ENCODE measurements at places on chromosomes 1 and 21. TPM values are rescaled to one million over a fixed set of nuclear protein-coding genes. Genes with fewer than 3 reads are reported as not detected.

The BCL2L15 gene
- 0.06 TPM for polyA plus RNA-seq

The ANGPTL1 gene
- polyA plus RNA-seq, result 0.44 TPM

The LCE1F gene
- not detected for polyA plus RNA-seq

The IL19 gene
- polyA plus RNA-seq, result not detected

The VAV3 gene
- 0.01 TPM for polyA plus RNA-seq

The TGFBR3 gene
- polyA plus RNA-seq, result 8.3 TPM

The LCE1C gene
- polyA plus RNA-seq, result not detected

The CAMSAP2 gene
- polyA plus RNA-seq, result 7.5 TPM

The CRNN gene
- not detected for polyA plus RNA-seq

The PLA2G2D gene
- polyA plus RNA-seq, result not detected

The TTC39A gene
- 0.47 TPM for polyA plus RNA-seq

The TCHHL1 gene
- polyA plus RNA-seq, result not detected

The HAO2 gene
- polyA plus RNA-seq, result not detected

The FBXO2 gene
- 1.5 TPM for polyA plus RNA-seq

The TTLL10 gene
- not detected for polyA plus RNA-seq

The RGS1 gene
- polyA plus RNA-seq, result not detected

The OR2T35 gene
- polyA plus RNA-seq, result not detected

The DNTTIP2 gene
- 16.7 TPM for polyA plus RNA-seq

The SOX13 gene
- polyA plus RNA-seq, result 6.2 TPM

The RRP1B gene
- 12.3 TPM for polyA plus RNA-seq

The SLAMF9 gene
- polyA plus RNA-seq, result not detected

The TP73 gene
- not detected for polyA plus RNA-seq

The OR2G6 gene
- polyA plus RNA-seq, result not detected

The SH3BGR gene
- 0.23 TPM for polyA plus RNA-seq

The DIRAS3 gene
- polyA plus RNA-seq, result 0.39 TPM

The PTPRU gene
- polyA plus RNA-seq, result 12.8 TPM

The SLC45A1 gene
- polyA plus RNA-seq, result 0.44 TPM

The NOS1AP gene
- polyA plus RNA-seq, result 0.50 TPM

The TSEN15 gene
- 65.5 TPM for polyA plus RNA-seq

The AADACL4 gene
- 0.21 TPM for polyA plus RNA-seq

The GABRD gene
- not detected for polyA plus RNA-seq

The CFHR1 gene
- 0.33 TPM for polyA plus RNA-seq

The NTRK1 gene
- not detected for polyA plus RNA-seq

The SERTAD4 gene
- polyA plus RNA-seq, result 8.7 TPM

The PLOD1 gene
- polyA plus RNA-seq, result 528 TPM

The MCOLN3 gene
- 0.20 TPM for polyA plus RNA-seq

The JAM2 gene
- polyA plus RNA-seq, result 0.58 TPM

The CLDN17 gene
- polyA plus RNA-seq, result not detected

The TDRD10 gene
- polyA plus RNA-seq, result not detected

The RRP15 gene
- 0.88 TPM for polyA plus RNA-seq

The SF3B4 gene
- polyA plus RNA-seq, result 37.9 TPM

The BNIPL gene
- polyA plus RNA-seq, result 0.18 TPM

The MPZ gene
- polyA plus RNA-seq, result 0.69 TPM

The OR6K3 gene
- not detected for polyA plus RNA-seq

The SSX2IP gene
- 14.8 TPM for polyA plus RNA-seq

The PDZK1IP1 gene
- not detected for polyA plus RNA-seq

The ZFP69B gene
- polyA plus RNA-seq, result 2.5 TPM

The LEFTY1 gene
- 0.09 TPM for polyA plus RNA-seq

The SPRR2G gene
- not detected for polyA plus RNA-seq

The LCE1E gene
- not detected for polyA plus RNA-seq

The TMEM52 gene
- 0.28 TPM for polyA plus RNA-seq

Data from BJ (cell line).